ENCODE measurements at places on chromosomes 4 and X.

DNA sequence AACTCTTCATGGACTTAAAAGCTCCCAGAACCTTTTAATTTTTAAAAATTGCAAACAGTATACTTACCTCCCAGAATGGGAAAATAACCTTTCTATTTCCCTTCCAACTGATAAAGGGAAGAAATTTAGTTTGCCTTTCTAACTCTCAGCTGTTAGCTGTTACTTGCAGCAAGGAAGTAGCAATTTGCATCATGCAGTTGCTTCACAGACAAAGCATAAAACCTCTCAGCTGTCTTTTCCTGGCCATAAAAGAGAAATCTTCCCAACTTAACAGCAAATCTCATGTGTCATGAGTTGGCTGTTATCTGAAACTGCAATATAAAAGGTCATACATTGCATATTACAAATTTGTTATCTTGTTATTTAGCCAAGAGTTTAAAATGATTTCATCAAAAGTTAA, 18.4 kb downstream of the C4orf17 start:
- ATAC-seq, result no peak

- ATAC-seq, result no peak
Observed at GRCh38 chrX:112800971-112801775, 39.5 kb downstream of the AMOT start.

GRCh38 chr4:78426972-78427371, 124.6 kb upstream of the ANXA3 start:
- ATAC-seq, result no peak

GRCh38 chr4:141246683-141247429, 26.2 kb downstream of the ZNF330 start:
- ATAC-seq, result peak; percentile 53

DNA sequence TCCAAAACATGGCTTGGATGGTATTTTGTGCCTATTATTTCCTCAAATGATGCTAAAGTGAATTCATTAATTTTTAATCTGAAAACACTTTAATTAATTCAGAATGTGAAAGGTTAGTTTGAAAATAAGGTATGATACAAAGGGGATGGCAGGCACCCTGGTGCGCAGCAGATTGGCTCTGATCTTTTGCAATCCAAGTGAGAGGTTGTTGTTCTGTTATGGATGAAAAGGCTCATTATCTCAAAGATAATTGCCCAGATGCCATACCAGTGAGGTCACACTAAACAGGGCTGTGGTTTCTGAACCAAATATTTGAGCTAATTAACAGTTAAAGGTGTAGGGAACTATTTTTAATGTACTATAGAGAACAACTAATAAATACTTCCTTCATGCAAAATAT, 504.9 kb downstream of the RAPGEF2 start:
- ATAC-seq, result no peak

DNA sequence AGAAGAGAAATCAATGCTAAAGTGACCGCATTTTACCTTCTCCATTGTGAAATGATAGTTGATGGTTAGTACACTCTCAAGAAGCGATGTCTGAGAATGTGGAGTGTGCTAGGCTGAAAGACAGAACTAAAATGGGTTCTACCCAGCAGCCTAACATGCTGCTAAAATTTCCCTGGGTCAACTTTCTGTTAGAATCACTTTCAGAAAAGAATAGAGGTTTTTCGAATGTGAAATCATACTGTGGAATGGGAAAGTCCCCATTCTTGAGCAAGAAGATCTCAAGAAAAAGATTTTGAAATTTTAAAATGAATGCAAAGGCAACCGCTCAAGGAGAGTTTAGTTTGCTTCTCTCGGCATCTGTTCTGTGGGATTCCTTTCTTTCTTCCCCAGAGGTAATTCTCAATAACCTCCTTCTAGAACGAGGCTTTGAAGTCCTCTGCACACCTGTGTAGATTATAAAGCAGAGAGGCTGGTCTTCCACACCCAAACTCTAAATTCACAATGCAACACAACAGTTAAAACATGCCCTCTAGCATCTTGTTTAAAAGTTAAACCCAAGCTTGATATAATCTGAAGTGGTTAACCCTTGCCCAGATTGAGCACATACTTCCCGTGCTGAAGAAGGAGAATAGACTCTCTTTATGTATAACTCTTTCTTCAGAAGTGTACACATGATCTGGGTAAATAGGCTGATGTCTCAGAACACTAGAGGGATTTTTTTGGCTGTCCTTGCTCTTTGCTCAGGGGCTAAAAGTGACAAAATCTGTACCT, 208.7 kb upstream of the KLF3 start:
- peak; percentile 71 for ATAC-seq

DNA sequence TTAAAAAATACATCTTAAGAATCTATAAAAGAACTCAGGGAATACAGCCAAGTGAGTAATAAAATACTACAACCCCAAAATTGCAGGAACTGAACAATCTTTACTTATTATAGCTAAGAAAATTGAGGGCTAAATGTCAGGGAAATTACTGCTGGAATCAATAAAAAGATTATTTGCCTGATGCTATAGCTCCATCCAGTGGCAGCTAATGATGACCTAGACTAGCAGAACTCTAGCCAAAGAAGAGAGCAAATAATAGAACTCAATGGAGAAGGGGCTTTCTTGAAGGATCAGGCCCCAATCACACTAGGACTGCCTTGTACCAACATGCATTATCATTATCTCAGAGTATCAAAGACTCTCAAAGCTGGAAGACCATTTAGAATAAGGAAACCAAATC, 85.0 kb upstream of the FAM241A start:
- no peak for ATAC-seq

DNA sequence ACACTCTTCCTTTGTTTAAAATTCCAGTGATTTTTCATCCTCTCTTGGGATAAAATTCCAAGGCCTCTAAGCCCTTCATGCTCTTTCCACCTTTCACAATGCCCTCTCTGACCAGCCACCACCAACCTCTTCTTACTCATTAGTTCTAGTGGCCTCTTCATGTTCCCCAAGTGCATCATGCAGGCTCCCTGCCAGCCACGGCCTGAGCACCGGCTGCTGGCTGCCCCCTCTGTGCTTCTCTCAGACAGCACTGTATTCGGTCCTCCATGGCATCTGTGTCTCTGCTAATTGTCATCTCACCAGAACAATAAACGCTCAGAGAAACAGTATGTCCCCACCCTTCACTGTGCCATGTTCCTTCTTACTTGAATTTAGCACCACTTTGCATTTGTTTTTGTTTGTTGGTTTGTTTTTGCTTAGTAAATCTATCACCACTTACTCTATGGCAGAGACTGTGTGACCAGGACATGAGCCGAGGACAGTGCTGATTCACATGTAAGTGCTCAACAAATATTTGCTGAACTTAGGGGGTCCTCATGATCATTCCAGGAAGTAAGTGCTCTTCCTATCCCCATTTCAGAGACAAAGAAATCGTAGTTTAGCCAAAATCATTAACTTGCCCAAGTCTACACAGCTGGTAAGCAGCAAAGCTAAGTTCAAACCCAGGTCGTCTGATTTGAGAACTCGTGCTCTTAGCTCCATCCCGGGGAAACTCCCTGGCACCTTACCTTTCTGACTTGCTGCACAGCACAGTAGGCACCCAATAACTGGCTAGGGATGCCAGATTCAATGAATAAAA, 77.1 kb upstream of the UCP1 start:
- no peak for ATAC-seq

DNA sequence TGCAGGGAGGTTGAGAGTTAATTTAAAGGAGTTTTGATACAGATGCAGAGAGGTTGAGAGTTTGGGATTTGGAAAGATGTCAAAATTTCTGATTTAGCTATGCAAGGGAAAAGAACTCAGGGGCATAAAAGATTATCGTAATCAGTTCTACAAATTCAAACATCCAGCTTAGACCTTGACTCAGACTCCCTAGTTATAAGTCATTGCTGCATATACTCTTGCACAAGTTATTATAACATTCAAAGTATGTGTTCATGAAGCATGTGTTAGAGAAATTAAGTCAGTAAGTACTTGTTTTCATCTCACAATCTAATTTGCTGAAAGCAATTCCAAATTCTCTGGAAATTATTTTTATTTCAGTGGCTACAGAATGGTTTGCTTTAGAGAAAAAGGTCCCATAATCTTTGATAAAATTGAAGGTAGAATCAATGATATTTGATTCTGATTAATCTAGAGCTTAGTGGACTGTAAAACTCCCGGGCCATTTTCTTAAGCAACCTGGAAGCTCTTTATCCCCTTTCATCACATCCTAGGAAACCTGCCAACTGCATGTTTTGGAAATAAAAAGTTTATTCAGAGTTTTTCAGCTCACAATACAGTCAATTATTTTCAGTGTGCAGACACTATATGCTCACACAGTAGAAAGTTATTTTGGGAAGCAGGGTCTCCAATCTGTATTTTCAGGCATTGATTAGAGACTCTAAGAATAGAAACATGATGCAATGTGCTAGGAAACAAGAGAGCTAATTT, 132.9 kb upstream of the SPANXC start:
- ATAC-seq, result no peak

- no peak for ATAC-seq
Observed at GRCh38 chrX:125492439-125492838, 172.8 kb downstream of the TEX13C start.
